ENCODE measurements at places on chromosomes 6 and 20.

- peak; percentile 70 for DNase-seq
Observed at GRCh38 chr6:33197431-33198048, 2.9 kb downstream of the RXRB start.

DNA sequence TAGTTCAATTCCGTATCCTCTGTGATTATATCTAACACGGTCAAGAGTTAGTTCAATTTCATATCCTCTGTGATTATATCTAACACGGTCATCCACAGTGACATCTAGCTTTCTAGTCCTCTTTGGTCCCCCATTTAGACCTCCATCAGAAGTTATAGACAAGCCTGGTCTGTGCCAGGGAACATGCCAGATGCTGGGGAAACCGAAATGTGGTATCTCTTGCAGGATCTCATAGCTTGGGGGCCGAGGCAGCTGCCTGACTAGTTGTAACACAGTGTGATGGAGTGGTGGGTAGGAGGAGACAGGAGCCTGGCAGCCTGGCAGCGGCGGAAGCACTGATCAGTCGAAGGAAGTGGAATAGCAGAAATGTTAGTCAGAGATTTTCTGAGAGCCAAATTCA lies 13.8 kb upstream of the SMOC2 start:
- DNase-seq, result no peak

DNA sequence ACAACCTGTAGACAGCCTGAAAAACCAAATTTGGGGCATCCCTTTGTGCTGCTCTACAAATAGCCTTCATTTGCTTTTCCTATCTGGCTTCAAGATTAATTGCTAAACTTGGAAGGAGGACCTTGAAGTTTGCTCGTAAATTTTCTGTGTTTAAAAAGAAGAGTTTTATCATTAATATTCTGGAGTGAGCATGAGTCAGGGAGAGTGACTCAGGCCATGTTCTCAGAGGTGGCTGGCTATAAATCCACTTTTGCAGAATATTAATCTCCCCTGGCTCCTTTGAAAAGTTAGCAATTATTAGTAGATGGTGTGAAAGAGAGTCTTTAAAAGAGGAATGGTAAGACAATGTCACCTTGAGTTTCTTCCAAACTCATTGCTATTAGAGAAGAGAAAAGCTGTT lies 91.0 kb downstream of the ANKEF1 start:
- no peak for DNase-seq

DNA sequence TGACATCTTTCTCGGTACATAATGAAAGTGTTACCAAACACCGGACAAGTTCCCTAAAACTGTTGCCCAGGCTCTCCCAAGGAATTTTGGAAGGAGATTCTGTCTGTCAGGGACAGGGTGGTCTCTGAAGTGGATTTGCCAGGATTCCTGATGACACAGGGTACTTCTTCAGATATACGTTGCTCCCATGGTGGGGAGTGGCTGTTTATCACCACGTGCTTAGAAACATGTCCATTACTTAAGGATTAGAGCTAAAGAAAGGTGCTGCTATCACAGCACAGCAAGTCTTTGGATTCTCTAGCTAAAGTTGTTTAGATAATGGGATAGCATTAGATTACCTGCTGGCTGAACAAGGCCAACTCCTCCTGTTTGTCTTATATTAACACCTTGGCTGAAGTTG lies 6.3 kb downstream of the SPINT3 start:
- no peak for DNase-seq

DNA sequence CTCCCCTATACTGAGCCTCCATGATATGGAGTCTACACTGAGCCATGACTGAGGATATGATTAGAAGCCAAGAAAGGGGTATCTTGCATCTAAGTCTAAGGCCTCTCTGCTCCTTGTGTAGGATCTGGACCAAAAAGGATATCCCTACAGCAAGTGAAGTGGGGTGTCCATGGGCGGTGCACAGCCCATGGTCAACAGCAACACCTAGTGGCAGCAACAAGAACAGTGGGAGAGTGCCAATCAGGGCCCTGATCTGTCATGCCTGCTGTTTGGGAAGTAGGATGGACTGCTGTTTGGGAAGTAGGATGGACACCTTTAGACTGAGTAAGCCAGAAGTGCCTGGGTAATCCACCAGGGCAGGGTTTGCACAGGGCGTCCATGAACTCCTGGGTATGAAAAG lies 22.4 kb downstream of the PTGIS start:
- DNase-seq, result no peak

- peak; percentile 15 for DNase-seq
Observed at GRCh38 chr6:116218172-116218633, 35.7 kb downstream of the TSPYL4 start.

GRCh38 chr6:46605091-46605797 lies 47.4 kb downstream of the CYP39A1 start:
- DNase-seq, result no peak

GRCh38 chr20:47466704-47467459 lies 34.8 kb upstream of the NCOA3 start:
- DNase-seq, result no peak

DNA sequence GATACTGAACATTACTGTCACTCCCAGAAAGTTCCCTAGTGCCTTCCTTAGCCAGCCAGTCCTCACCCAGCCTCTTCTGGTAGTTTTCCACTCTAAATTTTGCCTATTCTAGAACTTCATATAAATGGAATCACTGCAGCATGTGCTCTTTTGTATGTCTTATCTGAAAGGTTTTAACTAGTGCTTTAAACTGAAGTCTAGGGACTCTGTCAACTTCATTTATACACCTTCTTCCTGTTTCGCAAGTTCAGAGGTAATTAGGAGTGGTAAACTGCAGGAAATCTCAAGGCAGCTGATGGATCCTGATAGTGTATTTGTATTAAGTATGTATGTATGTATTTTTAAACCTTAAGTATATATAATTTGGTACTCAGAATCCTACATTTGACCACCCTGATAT lies 94.3 kb downstream of the TCP11 start:
- DNase-seq, result peak; percentile 40

GRCh38 chr20:41692479-41693135 lies 74.4 kb upstream of the CHD6 start:
- DNase-seq, result peak; percentile 73

GRCh38 chr20:22346716-22347115 lies 237.7 kb downstream of the FOXA2 start:
- no peak for DNase-seq

GRCh38 chr20:47682028-47682783 lies 103.1 kb downstream of the SULF2 start:
- DNase-seq, result no peak

DNA sequence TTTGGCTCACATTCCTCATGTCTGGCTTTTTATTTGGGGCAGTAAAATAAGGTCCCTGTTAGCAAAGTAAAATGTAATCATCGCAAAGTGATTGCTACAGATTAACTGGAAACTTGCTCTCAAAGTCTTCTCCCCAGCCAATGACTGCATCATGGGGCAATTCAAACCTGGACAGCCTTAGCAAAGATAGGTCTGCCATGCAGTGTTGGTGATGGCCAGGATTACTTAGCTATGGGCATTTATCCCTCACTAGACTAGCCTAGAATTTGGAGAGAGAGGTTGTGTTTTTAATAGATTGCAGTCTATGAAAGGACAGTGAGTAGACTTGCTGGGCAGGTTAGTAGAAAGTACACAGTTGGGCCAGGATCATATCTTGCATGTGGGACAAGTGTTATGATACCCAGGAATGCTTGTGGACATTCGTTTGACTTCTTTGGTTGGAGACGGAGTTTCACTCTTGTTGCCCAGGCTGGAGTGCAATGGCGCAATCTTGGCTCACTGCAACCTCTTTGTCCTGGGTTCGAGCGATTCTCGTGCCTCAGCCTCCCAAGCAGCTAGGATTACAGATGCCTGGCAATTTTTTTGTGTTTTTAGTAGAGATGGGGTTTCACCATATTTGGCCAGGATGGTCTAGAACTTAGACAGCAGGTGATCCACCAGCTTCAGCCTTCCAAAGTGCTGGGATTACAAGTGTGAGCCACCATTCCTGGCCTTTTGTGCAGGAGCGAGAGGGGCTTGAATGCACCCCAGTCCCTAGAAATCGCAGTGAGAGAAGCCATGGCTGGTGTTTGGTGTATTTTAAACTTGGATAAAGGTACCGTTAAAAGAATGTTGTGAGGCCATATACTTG lies 3.4 kb downstream of the RPS12 start:
- DNase-seq, result no peak

GRCh38 chr6:23089981-23090380 lies 520.6 kb downstream of the HDGFL1 start:
- no peak for DNase-seq

- DNase-seq, result no peak
Observed at GRCh38 chr6:712805-713204, 19.9 kb upstream of the EXOC2 start.

- DNase-seq, result no peak
Observed at GRCh38 chr20:19540392-19540791, 217.7 kb upstream of the RIN2 start.

- DNase-seq, result no peak
Observed at GRCh38 chr6:132004668-132005067, 53.5 kb upstream of the CCN2 start.

DNA sequence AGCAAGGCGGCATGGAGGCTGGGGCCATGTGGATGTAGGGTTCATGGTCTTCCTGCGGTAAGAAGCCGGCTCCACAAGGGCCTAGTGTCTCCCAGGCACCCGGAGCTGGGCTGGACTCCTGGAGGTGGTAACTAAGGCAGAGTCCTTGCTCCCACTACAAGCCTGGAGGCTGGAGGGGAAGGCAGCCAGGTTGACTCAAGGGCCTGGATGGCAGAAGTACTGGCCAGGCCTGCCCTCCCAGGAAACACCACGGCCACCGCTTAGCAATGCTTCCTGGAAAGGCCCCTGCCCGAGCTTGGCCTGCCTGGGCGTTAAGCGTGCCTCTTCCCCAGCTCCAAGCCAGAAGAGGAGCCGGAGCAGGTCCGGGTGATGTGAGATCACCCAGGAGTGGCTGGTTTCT lies 182.0 kb downstream of the ZDHHC14 start:
- DNase-seq, result no peak

DNA sequence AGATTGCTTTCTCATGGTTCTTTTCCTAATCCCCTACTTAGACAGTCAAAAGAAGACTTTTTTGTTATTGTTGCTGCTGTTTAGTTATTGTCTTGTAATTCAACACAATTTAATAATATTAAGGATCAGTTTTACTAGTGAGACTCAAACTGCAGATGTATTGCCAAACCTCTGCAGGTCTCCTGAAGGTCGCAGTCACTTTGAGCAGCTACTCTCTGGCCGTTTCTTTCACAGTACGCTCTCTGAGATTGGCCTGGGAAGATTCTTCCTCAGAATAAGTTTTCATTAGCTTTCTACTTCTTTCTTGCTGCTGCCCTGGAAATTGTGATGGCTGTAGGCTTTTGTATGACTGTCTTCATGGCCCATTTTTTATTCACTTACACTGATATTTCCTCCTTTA lies 930.8 kb downstream of the QKI start:
- no peak for DNase-seq

- no peak for DNase-seq
Observed at GRCh38 chr6:71047417-71047816, 90.6 kb upstream of the B3GAT2 start.

GRCh38 chr20:11676630-11677287 lies 240.9 kb upstream of the BTBD3 start:
- peak; percentile 75 for DNase-seq
